Endothelial cell of umbilical vein (primary cell): ENCODE measurements at places on chromosomes 3 and 15. TPM values are rescaled to one million over a fixed set of nuclear protein-coding genes. Genes with fewer than 3 reads are reported as not detected.

GRCh38 chr3:31985831-31986230 lies 4.3 kb downstream of the ZNF860 start:
- DNase-seq = no peak

- DNase-seq = peak; percentile 80
Measured at GRCh38 chr3:172513488-172513887, 9.7 kb downstream of the TNFSF10 start.

Gene ZIC4
- not detected in 2 replicates for polyA plus RNA-seq

Gene SLC28A2
- polyA plus RNA-seq = not detected in 2 replicates
